ENCODE measurements at places on chromosomes 13 and 19. TPM values are rescaled to one million over a fixed set of nuclear protein-coding genes. Genes with fewer than 3 reads are reported as not detected.

DNA sequence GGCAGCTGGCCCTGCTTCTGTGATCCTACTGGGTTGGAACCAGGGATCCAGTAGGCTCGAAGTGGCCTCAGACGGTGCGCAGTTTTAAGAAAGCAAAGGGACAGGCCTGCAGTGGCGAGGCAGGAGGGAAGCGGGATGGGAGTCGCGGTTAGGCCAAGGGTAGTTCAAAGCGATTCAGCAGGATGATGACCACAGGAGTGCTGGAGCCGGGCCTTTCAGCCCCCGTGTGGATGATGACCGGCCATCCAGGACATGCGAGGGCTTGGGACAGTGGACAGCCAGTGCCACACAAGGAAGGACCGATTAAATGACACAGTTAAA is 854 bp downstream of the RNASEH2B start:
- peak; percentile 47 for DNase-seq

DNA sequence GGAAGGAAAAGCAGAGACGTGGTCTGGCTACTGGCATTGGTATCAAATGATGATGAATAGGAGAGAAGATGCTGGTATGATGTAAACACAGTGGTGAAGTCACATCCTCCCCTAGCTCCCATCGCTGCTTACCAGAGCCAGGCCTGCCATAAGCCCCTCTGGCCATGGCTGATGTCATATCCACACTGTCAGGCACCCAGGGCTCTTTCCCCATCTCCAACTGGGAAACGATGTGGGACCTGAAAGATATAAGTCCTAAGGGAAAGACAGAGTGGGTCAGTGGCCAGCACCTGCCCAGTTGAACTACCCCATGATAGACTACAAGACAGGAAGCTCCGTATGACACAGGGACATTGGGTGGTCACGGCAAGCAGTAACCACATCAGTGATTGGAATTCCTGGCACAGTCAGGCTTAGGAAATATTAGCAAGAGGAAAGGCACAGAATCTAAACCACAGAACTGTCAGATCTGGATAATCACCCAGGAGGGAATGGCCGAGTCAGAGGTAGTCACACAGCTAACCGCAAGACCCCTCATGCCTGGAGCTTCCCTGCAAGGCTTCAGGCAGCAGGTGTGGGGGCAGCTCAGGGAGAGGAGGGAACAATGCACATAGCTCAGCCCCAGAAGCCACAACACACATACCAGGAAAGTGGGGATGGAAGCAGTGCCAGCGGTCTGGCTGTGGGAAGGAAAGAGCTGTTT is 3.8 kb downstream of the ZNF792 start:
- DNase-seq, result peak; percentile 35

The ZNF544 gene
- total RNA-seq, result 28.2 TPM

GRCh38 chr19:16678498-16678897 is 17.6 kb downstream of the TMEM38A start:
- DNase-seq, result no peak

DNA sequence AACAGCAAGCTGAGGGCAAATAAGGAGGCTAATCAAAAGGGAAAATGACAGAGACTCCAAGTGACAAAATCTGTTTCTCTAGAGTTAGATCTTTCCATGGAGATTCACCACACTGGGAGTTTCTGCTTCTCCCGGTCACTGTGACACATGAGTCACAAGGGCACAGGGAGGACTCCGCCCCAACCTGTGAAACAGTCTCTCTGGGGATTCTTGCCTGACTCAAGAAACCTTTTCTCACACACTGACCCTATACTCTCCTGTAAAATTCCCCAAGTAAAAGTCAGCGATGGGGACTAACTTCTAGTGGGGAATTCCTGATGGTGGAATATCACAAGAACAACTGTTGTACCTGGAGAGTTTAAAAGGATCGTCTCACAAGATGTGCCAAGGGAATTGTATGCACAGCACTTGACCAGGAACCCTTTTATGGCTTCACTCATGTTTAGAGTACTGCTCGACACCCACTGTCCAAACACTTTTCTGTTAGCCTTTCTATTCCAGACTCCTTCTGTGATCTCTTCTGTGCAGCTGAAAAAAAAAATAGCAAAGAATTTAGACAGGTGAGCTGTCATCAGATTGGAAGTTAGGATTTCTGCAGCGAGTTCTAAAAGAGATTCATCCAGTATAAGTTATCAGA is 46.8 kb upstream of the URAD start:
- no peak for DNase-seq

DNA sequence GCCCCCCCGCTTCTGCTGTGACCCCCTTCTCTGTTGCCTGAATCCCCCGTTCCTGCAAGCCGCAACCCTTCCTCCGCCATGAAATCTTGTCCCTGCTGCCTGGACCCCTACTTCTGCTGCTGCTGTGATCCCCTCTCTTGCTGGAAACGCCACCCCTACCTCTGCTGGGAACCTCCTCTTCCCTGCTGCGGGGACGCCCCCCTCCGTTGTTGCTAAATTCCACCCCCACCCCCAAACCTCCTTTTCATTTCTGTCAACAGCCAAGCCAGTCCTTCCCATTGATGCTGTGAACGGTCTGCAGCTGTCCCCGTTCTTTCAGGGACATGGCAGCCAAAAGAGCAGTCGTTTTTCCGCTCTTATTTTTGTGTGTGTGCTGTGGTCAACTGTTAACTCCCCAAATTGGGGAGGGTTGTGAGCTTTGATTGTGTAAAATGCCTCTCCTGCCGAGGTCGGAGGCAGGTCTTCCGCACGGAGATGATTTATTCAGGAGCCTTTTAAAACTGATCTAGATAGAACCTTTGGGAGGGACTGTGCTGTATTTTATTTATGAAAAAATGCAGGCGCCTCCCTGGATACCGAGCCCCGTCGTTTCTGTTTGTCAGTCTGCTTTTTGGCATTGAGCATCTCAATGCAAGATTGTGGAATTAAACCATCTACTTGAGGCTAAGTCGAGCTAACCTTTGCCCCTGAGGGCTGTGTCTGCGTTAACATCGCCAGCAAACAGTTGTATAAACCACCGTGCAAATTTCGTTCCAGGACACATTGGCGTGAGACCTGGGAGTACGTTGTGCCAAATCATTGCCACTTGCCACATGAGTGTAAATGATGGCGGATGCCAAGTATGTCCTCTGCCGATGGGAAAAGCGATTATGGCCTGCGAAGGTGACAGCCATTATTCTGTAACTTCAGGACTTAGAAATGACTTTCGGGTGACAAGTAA is 27.9 kb upstream of the NDUFS7 start:
- peak; percentile 24 for DNase-seq

GRCh38 chr13:55029280-55029679 is 2000.7 kb downstream of the OLFM4 start:
- DNase-seq, result no peak

DNA sequence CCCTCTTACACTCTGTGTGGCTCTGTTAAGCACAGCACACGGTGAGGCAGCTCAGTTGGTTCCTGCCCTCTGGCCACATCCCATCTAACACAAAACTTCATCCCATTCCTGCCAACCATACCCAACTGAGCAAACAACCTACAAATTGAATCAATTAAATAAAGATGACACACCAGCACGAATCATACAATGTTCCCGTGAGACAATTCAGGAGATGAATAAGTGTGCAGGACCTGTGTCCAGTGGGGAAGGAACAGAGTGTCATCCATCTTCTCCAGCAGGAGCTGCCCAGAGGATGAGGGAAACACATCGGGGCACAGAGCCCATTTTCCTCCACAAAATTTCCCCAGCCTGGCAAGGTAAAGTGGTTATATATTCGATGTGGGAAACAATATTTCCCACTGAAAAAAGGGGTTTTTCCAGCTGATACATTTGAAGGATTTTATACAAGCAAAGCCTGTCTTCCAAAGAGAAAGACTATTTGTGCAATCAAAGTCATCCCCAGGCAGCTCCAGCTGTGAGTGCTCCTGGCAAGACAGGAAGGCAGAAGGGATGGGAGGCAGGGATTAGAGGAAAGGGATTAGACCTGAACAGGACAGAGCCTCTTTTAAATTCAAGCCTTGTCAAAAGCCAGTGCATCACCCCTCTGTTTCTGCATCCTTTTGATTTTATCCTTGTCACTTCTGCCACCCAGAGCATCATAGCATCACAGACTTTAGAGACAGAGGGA is 240.2 kb downstream of the LHFPL6 start:
- no peak for DNase-seq

- no peak for DNase-seq
These were observed 49.9 kb downstream of the SLC7A9 start for GRCh38 chr19:32819419-32820400.

DNA sequence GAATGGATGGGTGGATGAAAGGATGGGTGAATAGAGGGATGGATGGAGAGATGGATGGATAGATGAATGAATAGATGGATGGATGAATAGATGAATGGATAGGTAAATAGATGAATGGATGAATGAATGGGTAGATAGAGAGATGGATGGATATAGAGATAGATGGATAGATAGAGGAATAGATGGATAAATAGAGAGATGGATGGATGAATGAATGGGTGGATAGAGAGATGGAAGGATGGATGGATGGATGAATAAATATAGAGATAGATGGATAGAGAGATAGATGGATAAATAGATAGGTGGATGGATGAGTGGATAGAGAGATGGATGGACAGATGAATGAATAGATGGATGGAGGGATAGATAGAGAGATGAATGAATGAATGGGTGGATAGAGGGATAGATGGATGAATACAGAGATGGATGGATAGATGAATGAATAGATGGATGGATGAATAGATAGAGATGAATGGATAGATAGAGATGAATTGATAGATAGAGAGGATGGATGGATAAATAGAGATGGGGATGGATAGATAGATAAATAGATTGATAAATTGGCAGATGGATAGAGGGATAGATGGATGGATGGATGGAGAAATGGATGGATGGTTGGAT is 106.7 kb upstream of the SOX1 start:
- DNase-seq, result no peak

DNA sequence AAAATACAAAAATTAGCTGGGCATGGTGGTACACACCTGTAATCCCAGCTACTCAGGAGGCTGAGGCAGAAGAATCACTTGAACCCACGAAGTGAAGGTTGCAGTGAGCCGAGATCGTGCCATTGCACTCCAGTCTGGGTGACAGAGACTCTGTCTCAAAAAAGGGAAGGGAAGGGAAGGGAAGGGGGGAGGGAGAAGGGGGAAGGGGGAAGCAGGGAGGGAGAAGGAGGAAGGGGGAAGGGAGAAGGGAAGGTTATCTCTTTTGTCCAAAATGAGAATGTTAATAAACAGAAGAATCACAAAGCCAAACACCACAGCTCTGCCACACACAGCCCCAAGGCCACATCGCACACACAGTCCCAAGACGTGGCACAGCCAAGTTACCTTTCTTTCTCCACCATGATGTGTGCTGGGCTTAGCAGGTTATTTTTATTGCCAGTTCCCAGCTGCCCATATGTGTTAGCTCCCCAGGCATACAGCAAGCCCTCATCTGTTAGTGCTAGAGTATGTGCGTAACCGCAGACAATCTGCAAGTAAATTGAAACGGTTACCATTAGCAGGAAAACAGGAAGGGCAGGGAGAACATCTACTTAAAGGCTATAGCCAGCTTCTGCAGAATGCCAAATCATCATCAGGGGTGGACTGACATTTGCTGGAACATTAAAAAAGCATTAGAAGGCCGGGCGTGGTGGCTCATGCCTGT is 34.3 kb downstream of the RCBTB1 start:
- no peak for DNase-seq

The MYH14 gene
- total RNA-seq, result not detected

DNA sequence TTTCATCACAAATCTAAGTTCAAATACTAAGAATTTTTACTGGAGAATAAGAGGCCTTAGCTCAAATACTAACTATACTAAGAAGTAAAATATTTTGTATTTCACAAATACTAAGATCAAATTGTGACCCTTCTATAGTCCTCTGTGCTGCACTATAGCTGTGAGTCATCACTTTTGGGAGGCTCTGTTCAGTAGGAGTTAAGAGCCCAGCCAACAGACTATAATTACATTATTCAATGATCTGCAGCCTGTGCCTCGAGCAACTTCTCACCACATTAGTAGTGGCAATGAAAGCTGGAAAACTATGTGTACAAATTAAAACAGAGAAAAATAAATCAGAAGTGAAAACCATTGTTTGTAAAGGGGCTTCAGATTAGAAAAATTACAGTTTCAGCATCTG is 147.3 kb upstream of the GPC6 start:
- peak; percentile 60 for DNase-seq

DNA sequence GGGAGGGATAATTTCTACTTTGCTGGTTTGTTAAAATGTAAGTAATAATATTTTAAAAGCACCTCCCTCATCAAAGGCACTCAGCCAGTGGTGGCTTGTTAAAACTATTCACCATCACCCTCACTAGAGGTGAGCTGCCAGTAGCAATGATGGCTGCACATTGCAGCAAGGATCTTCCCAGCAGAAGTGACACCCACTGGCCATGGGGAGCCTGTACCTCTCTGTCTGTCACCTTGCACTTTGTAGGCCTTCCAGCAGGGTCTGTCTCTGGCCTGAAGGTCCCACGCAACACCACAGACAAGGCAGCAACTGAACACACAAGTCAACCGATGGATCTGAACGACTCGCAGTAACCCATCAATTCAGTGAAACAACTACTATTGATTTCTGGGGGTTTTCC is 47.3 kb upstream of the C13orf42 start:
- DNase-seq, result no peak

DNA sequence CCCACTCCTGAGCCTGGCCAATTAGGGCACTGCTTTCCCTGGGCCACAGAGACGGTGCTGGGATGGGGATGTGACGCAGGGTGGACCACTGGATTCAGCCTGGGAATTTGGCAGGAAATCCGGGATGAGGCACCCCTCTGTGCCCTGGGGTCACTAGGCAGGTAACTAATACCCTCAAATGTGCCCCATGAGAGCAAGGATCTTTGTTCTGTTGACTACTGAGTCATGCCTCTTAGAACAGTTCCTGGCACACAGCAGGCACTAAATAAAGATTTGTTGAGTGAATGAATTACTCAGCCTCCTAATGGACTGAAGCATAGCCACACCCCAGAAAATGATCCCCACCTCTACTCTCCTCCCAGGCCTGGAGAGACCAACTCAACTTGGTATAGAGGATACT is 15.9 kb downstream of the OPA3 start:
- DNase-seq, result peak; percentile 78

DNA sequence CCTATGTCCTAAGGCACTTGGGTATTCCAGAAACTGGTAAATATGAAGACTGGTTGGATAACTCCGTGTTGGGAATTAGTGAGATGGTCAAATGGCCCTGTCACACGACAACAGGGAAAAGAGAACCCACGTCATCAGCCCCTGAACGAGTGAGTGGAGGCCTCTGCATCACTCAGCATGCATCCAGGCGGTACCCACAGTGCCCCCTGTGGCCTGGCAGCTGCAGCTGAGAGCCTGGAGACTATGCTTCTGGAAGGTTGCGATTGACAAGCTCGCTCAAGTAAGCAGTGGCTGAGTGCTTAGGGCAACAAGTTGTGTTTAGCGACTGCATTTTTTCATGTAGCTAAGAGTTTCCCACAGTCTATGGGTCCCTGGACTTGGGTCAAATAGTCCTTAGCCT is 55.9 kb downstream of the COL4A2 start:
- no peak for DNase-seq

The GPC5 gene
- total RNA-seq, result not detected

The YJEFN3 gene
- 0.45 TPM for total RNA-seq

GRCh38 chr19:2461751-2462634 is 5.2 kb upstream of the LMNB2 start:
- peak; percentile 51 for DNase-seq

The SCEL gene
- total RNA-seq, result not detected
